ENCODE measurements at places on chromosomes 11 and 22.

DNA sequence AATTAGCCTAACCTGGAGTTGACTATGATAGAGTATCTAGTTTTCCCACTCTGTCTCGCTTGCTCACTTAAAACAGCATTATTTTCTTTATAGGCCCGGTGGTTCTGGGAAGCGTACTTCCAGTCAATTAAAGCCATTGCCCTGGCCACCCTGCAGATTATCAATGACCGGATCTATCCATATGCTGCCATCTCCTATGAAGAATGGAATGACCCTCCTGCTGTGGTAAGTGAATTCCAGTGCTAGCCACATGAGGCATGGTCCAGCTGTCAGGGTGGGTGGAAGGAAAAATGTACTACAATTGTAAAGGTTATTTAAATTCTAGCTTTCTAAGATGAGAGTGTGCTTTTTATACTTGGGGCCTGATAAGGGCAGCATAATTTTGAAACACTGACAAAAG is 76.0 kb downstream of the EXT2 start:
- DNase-seq, result no peak

- DNase-seq, result no peak
Observed at GRCh38 chr22:26857169-26857568, 199.8 kb downstream of the MIAT start.

GRCh38 chr22:38347181-38347943 is 30.1 kb upstream of the CSNK1E start:
- DNase-seq, result peak; percentile 13

- DNase-seq, result no peak
Observed at GRCh38 chr11:13595166-13595565, 73.3 kb upstream of the FAR1 start.

Data from activated CD8-positive, alpha-beta T cell treated with anti-CD3 and anti-CD28 coated beads, Interleukin-2, amount 10 ng/mL, durations not matched to agents 7 days and 5 days (primary cell).